Activated naive CD8-positive, alpha-beta T cell treated with anti-CD3 and anti-CD28 coated beads, Interleukin-2, amount 50 U/mL, for 16 hours (primary cell): ENCODE measurements at places on chromosomes 16 and 17.

- no peak for DNase-seq
Observed at GRCh38 chr16:86051368-86052114, 152.6 kb downstream of the IRF8 start.

- no peak for DNase-seq
Observed at GRCh38 chr16:51408357-51408756, 257.3 kb upstream of the SALL1 start.

DNA sequence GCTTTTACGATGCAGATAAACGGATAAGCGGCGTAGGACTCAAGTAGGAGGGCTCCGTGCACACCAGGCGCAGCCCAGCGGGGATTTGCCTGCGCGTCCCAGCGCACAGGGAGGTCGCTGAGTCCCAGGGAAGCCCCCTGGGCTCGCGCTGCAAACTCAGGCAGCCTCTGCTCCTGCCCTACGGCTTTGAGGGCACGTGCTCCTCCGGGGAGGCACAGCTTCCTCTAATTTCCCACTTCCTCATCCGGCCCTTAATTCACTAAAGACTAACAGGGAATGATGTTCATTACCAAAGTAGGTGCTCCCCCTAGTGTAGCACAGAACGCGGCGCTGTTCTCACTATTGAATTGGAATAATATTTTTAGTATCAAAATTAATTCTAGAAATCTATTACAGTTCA, 825.4 kb downstream of the KCNJ18 start:
- no peak for DNase-seq

DNA sequence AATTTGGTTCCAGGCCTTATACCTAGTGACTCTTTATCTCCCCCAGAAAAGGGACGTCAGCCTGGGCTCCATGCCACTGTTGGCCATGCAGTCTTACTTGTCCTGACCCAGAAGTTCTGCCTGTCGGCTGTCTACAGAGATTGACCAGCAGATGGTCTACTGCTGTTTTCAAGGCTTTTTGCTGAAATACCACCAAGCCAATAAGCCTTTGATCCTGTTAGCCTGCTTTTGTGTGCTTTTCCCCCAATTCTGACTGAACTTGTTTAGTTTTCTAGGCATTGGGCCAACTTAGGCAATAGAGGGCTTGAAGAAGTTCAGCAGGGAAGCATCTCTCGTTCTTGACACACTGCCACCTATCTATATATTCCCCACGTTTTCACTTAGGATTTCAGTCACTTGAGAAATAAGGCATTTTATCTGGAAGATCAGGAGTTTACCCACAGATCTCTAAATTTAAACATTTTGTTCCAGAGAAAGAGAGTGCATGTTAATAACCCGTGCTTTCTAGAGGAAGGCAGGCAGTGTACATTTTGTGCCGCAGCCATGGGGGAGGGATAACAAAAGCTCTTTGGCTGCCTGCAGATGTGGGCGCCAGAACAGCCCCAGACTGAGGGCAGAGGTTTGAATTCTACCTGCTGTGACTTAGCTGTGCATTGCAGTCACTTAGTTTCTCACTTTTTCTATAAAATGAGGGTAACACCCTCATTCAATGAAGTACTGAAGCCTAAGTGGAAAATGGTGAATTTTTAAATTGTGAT, 12.3 kb upstream of the CARMIL2 start:
- no peak for DNase-seq

GRCh38 chr17:57634713-57635465, 110.2 kb downstream of the CCDC182 start:
- DNase-seq: no peak

- no peak for DNase-seq
Observed at GRCh38 chr17:44307387-44308186, 814 bp upstream of the RUNDC3A start.

DNA sequence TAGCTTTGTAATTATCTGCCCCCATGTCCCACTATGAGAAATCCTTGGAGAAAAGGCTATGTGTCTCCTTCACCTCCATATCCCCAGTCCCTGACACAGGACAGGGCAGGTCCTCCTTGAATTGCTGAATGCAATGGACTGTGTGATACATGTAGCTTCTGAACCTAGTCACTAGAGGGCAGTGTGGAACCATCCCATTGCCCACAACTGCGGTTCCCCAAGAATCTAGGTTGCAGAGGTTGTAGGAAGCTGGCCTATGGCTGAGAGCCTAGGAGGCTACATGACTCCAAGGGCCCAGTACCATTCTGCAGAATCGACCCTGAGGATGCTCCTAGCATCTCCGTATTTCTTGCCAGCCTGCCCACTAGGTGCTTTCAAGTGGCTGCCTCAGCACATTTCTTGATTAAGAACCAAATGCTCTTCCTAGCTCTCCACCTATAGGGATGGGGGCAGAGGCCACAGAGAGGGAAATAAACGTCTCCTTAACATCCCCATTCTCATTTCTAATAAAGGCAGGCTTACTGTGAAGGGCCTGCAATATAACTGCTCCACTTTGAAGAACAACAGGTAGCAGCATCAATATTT, 394.0 kb downstream of the CA10 start:
- no peak for DNase-seq

DNA sequence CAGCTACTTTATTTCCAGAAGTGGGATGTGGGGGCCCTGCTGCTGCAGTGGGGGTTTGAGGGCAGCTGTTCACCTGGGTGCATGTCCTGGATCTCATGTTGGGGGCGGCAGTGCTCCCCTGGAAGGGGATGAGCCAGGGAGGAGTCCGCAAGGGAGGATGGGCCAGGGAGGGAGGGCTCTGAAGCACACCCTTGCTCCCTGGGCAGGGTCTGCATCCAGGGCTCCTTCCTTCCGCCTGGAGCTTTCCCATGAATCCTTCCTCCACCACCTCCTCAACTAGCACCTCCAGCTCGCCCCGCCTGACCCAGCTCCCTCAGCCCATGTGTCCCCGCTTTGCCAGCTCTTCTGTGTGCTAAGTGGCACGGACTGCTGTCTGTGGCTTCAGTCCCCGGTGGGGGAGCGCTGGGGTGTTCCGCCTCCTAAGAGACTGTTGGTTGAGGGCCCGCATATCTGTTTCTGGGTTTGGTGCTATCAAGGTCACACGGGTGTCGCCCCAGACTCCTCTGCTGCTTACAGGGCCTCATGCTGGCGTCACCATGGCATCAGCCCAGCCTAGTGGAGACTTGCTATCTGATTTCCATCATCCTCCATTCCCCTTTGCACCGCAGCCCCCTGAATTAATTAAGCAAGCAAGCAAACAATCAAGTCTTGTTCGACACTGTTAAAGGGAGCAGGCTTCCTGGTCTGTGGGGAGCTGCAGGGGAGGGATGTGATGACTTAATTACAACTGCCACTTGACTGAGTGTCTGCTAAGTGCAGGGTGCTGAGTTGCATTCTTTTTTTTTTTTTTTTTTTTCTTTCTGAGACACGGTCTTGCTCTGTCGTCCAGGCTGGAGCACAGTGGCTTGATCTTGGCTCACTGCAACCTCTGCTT, 71.8 kb downstream of the PRKCA start:
- no peak for DNase-seq

DNA sequence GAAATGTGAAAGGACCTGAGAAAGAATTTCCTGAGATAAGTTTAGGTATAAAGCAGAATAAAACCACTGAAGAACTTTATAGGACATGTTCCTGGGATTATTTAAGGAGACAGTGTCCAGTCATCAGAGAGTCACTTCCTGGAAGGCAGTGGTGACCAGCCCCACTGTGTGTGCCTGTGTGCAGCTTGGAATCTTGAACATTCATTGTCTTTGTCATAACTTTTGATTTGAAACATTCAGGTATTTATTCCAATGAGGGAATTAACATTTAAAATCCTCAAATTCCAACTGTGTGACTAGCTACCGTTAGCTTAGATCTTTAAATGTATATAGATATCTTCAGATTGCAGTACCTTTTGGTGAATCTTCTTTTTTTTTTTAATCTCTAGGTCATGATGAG, 61.7 kb upstream of the MRC2 start:
- DNase-seq: no peak

GRCh38 chr16:81885976-81886586, 107.0 kb downstream of the PLCG2 start:
- DNase-seq: no peak

GRCh38 chr16:35391328-35391727, 1931.9 kb downstream of the TP53TG3F start:
- no peak for DNase-seq

DNA sequence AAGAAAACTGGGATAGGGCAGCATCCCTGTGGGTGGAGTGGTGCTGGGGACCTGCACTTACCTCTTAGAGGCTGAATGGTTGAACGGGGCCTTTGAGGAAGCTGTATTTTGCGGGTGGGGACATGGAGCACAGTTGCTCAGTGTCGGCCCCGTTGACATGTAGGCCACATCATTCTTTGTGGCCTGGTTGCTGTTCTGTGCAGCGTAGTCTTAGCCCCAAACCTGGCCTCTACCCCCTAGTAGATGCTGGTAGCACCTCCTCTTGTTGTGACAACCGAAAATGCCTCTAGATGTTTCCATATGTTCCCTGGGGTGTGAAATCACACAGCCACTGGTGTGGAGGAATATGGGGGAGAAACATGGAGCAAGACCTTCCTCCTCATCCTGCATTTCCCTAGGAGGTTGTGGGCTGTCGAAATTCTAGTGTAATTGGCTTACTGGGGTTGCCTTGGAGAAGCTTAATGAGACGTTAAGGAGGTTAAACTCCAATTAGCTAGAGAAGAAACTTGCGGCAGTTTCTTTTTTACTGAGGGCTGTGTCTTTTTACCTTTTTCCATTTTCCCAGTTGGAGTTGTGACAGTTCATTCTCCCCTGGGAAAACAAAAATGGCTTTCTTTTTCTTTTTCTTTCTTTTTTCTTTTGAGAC, 9.4 kb downstream of the ABCC1 start:
- DNase-seq: no peak

DNA sequence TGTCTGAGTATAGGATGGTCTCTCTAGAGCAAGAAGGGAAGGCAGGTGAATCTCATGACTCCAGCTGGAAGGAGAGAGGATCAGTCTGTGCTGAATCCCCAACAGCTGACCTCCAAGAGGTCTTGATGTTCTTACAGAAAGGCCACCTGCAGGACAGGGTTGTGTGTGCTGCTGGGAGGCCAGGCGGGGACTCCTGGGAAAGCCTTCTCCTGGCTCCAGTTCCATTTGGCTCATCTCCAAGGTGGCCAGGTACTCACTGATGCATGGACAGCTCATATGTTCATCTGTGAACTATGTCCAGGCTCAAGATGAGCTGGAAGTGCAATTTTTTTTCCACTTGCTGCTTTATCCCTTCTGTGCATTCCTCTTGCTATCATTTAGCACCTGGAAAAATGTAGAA, 730.2 kb upstream of the RBFOX1 start:
- no peak for DNase-seq

DNA sequence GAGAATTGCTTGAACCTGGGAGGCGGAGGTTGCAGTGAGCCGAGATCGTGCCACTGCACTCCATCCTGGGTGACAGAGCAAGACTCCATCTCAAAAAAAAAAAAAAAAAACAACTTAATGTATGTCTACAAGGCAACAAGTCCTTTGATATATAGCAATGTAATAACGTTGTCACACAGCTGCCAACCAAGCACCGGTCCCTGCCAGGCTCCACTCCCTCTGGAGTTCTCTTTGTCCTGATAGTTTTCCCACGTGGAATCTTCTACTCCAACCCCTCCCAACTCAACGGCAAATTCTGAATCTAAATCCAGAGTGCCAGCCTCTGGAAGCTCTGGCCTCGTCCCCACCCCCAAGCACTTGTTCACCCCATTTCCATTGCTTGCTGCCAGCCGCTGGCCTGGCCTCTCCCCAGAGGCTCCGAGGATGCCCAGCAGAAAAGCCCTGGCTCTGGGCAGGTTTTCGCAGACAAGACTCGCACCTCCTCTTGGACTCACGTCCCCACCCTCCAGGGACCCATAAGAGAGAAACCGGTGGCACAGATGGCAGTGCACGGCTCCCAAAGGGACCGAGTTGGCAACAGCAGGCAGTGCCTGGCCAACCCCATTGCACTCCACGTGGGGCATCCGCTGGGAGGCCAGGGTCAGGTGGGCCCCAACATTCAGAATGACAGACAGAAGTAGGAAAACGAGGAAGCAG, 15.9 kb upstream of the CBX2 start:
- no peak for DNase-seq

DNA sequence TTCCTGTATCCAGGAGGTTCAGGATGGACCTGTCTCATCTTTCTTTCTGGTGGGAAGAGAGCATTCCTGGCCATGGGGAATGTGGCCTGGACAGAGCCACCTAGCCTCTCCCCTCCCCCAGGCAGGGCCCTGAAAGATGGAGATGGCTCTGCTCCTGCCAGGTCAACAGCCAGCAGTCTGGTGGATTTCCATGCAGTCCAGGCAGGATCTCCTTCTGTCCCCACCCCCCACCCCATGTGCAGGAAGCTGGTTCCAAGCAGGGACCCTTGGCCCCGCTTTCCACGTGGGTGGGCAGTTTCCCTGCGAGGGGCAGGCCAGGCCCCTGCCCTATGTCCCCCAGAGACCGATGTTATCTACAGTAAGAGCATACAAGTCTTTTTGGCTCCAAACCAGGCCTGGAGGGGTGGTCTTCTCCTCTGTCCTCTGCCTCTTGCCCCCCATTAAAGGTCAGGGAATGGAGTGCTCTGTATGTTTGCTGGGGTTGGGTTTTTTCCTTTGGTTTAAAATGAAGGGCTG, 240.5 kb downstream of the SEC14L1 start:
- no peak for DNase-seq

GRCh38 chr17:42287305-42287976, 857 bp upstream of the STAT5A start:
- DNase-seq: no peak

DNA sequence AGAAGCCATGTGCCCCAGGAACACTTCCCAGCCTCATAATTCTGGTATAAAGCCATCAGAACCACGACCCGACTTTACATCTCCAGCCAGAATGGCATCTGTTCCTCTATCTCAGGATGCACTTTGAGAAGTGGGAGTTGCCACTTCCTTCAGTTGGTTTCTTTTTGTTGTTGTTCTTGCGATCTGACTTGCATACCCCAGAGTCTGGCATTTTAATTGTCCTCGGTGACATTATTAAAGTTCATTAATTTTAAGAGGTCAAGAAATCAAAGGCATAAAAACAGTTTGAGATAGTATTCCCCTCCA, 13.5 kb downstream of the MARCHF10 start:
- no peak for DNase-seq

- DNase-seq: no peak
Observed at GRCh38 chr17:13807103-13807502, 205.4 kb upstream of the HS3ST3A1 start.

- DNase-seq: no peak
Observed at GRCh38 chr17:16923097-16923903, 48.6 kb downstream of the TNFRSF13B start.

DNA sequence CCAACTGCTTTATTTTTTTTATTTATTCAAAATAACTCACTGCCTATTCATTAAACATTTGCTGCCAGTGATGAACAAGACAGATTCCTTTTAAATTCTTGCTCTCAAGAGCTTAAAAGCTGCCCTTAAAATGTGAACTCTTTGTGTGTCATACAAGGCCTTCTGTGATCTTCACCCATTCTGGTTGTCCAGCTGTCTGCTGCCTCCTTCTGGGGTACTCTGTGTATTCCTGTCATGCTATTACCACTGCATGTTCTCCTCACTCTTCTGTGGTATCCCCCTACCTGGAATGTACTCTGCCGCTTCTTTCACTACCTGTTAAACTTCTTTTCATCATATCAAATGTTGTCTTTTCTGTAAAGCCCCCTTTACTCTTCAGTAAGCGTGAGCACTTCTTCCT, 165.8 kb downstream of the CHD9 start:
- no peak for DNase-seq
